Colonic mucosa (tissue), 4 donors: ENCODE measurements at places on chromosomes 3 and 15.

GRCh38 chr15:52303093-52303772 lies 7.6 kb upstream of the MYO5C start:
- H3K27ac ChIP-seq: no peak overlapping the region
- no peaks in the 10 kb centered on the region for H3K36me3 ChIP-seq
- DNase-seq: no peak

GRCh38 chr3:139455855-139456254 lies 20.5 kb downstream of the RBP2 start:
- H3K4me1 ChIP-seq: no peaks in the 10 kb centered on the region
- DNase-seq: no peak
- no peak overlapping the region for H3K4me3 ChIP-seq

- no peaks in the 10 kb centered on the region for H3K36me3 ChIP-seq
- peak; percentile 28 for DNase-seq
- H3K27me3 ChIP-seq: no peaks in the 10 kb centered on the region
- no peaks in the 10 kb centered on the region for H3K4me1 ChIP-seq
These were observed 46.8 kb downstream of the PDHB start for GRCh38 chr3:58386626-58387365.

- no peaks in the 10 kb centered on the region for H3K36me3 ChIP-seq
- DNase-seq: peak; percentile 50
- H3K4me3 ChIP-seq: peak within 1 kb of the TSS; percentile 32
- peaks cover 3% of the 10 kb centered on the region for H3K4me1 ChIP-seq
- H3K27me3 ChIP-seq: peaks cover 42% of the 10 kb centered on the region
These were observed at the start of gene CAMK2N2 for GRCh38 chr3:184261270-184261853. Gene CAMK2N2, minus strand, starts transcription at chr3:184261553. Its CDS starts 268 bp downstream, at chr3:184261285.

- H3K36me3 ChIP-seq: no peaks in the 10 kb centered on the region
- peak overlapping the region; percentile 42 for H3K27ac ChIP-seq
- peak; percentile 54 for DNase-seq
- H3K27me3 ChIP-seq: no peaks in the 10 kb centered on the region
- H3K4me1 ChIP-seq: no peaks in the 10 kb centered on the region
- no peak overlapping the region for H3K4me3 ChIP-seq
These were observed 57.7 kb downstream of the IGF2BP2 start for GRCh38 chr3:185767002-185767688.

GRCh38 chr3:194128202-194128918 lies 7.6 kb upstream of the HES1 start:
- no peaks in the 10 kb centered on the region for H3K27me3 ChIP-seq
- peaks cover 6% of the 10 kb centered on the region for H3K4me1 ChIP-seq
- no peak overlapping the region for H3K4me3 ChIP-seq
- no peak for DNase-seq
- no peaks in the 10 kb centered on the region for H3K36me3 ChIP-seq

DNA sequence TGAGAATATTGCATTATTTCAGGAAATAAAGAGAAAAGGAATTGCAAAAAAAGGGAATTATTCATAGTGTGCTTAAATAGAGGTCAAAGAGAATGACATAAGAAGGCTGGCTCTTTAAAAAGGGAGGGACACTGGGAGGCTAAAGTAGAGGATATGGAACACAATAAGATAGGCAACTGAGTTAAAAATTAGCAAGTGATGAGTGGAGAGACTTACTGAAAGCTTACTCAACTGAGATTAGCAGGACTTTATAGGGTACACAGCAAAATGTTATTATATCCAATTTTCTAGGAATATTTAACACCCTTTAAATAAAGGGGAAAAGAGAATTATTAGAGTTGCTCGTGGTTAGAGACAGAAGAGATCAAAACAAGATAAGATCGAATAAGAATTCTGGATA lies 375.2 kb downstream of the LSAMP start:
- no peak overlapping the region for H3K27ac ChIP-seq
- no peaks in the 10 kb centered on the region for H3K27me3 ChIP-seq
- H3K4me3 ChIP-seq: no peak overlapping the region
- H3K4me1 ChIP-seq: no peaks in the 10 kb centered on the region
- no peaks in the 10 kb centered on the region for H3K36me3 ChIP-seq

- H3K27ac ChIP-seq: peak overlapping the region; percentile 39
- H3K27me3 ChIP-seq: no peaks in the 10 kb centered on the region
- no peaks in the 10 kb centered on the region for H3K36me3 ChIP-seq
- H3K4me3 ChIP-seq: peak overlapping the region; percentile 50
- H3K4me1 ChIP-seq: peaks cover 3% of the 10 kb centered on the region
These were observed 749 bp downstream of the SRGAP3 start for GRCh38 chr3:9248522-9249271.

GRCh38 chr3:84444726-84445521 lies 513.9 kb upstream of the CADM2 start:
- no peak for DNase-seq
- H3K4me1 ChIP-seq: no peaks in the 10 kb centered on the region
- H3K27ac ChIP-seq: no peak overlapping the region
- no peaks in the 10 kb centered on the region for H3K27me3 ChIP-seq

- H3K27ac ChIP-seq: no peak overlapping the region
- H3K4me1 ChIP-seq: no peaks in the 10 kb centered on the region
- H3K27me3 ChIP-seq: no peaks in the 10 kb centered on the region
- H3K36me3 ChIP-seq: no peaks in the 10 kb centered on the region
- H3K4me3 ChIP-seq: no peak overlapping the region
These were observed 856 bp downstream of the NPAP1 start for GRCh38 chr15:24676431-24676830.

GRCh38 chr3:120780977-120781376 lies 38.4 kb downstream of the GTF2E1 start:
- DNase-seq: peak; percentile 21
- H3K4me1 ChIP-seq: no peaks in the 10 kb centered on the region
- no peak overlapping the region for H3K4me3 ChIP-seq

- H3K4me3 ChIP-seq: no peak overlapping the region
- H3K36me3 ChIP-seq: no peaks in the 10 kb centered on the region
- H3K27me3 ChIP-seq: no peaks in the 10 kb centered on the region
- no peak for DNase-seq
- H3K27ac ChIP-seq: no peak overlapping the region
These were observed 21.4 kb upstream of the LEO1 start for GRCh38 chr15:51992953-51993352.

DNA sequence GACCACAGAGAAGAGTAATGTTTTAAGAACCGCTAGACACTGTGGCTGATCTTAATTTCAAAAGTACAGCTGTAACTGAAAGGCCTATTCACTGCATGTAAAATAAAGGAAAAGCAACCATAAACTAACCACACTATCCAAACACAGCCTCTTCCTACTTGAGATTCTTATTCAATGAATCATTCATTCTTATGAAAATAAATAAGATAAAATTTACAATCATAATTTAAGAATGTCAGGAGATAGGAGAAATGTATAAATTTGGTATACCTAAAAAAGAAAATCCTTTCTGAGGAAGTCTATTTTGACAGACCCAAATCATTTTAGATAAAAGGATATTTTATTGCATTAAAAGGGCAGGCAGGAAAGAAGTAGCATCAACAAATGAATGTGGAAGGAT lies 533.5 kb upstream of the ZNF385D start:
- no peak for DNase-seq
- H3K36me3 ChIP-seq: no peaks in the 10 kb centered on the region

DNA sequence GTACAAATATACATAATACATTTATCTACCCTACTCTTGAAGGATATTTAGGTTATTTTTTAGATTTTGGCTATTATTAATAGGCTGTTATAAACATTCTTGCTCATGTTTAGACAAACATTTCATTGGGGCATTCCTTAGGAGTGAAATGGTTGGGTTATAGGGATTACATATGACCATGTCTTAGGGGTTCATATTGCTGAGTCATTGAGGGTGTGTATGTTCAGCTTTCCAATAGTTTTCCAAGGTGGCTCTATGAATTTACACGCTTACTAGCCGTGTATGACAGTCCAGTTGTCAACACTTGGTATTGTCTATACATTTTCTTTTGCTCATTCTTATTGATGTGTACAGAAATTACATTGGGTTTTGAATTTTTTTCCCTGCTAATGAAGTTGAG lies 125.8 kb downstream of the OXSM start:
- DNase-seq: no peak
- no peak overlapping the region for H3K4me3 ChIP-seq
- no peaks in the 10 kb centered on the region for H3K4me1 ChIP-seq
- no peaks in the 10 kb centered on the region for H3K27me3 ChIP-seq
- no peaks in the 10 kb centered on the region for H3K36me3 ChIP-seq
- H3K27ac ChIP-seq: no peak overlapping the region

- H3K27ac ChIP-seq: no peak overlapping the region
- H3K36me3 ChIP-seq: no peaks in the 10 kb centered on the region
These were observed 154.3 kb upstream of the ARPP21 start for GRCh38 chr3:35484929-35485530.

DNA sequence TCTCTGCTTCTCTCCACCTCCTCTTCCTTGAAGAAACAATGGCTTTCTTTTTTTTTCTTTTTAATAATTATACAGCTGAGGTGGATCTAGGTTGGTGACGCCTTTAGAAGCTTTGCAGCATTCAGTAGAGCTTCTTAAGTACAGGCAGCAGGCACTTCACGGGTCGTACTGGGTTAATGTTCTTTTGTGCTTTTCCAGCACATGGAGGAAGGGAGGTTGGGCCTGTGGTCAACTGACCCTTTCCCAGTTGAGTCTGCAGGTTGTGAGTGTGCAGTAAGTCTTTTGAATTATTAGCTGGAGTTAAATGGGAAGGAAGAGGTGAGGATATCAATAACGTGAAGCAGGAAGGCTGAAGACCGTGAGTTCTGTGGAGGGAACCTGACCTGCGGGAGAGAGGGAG lies 7.0 kb downstream of the TRAK1 start:
- no peak overlapping the region for H3K4me3 ChIP-seq
- H3K27ac ChIP-seq: no peak overlapping the region
- H3K36me3 ChIP-seq: no peaks in the 10 kb centered on the region
- H3K4me1 ChIP-seq: no peaks in the 10 kb centered on the region
- H3K27me3 ChIP-seq: no peaks in the 10 kb centered on the region
- no peak for DNase-seq

- no peak overlapping the region for H3K4me3 ChIP-seq
- H3K27ac ChIP-seq: no peak overlapping the region
- no peak for DNase-seq
- peaks cover 8% of the 10 kb centered on the region for H3K4me1 ChIP-seq
- H3K27me3 ChIP-seq: no peaks in the 10 kb centered on the region
- H3K36me3 ChIP-seq: peaks cover 9% of the 10 kb centered on the region
These were observed 4.6 kb downstream of the DPP8 start for GRCh38 chr15:65512807-65513416.

GRCh38 chr3:189961522-189962161 lies 159.1 kb downstream of the P3H2 start:
- H3K27me3 ChIP-seq: no peaks in the 10 kb centered on the region
- H3K27ac ChIP-seq: no peak overlapping the region
- H3K4me1 ChIP-seq: no peaks in the 10 kb centered on the region
- DNase-seq: peak; percentile 82
- no peaks in the 10 kb centered on the region for H3K36me3 ChIP-seq

DNA sequence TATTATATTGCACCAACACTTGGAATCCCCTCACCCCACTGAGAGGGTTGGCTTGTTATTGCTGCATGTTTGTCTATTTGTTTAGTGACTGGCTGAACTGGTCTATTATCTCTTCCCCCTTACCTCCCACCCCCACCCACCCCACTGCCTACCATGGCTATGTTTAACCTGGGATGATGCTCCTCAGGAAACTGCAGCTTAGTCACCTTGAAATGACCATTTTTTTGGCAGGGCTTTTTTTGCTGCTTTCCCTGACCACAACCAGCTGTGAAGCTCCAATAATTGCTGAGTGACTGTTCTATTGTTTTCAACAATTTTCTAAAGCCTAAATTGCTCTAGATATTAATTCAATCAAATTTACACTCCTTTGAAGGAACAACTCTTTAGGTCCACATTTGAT lies 137.9 kb upstream of the CADM2 start:
- DNase-seq: no peak
- H3K36me3 ChIP-seq: no peaks in the 10 kb centered on the region
- no peaks in the 10 kb centered on the region for H3K4me1 ChIP-seq
- no peak overlapping the region for H3K27ac ChIP-seq
- no peak overlapping the region for H3K4me3 ChIP-seq
- no peaks in the 10 kb centered on the region for H3K27me3 ChIP-seq

GRCh38 chr15:58909616-58910015 lies 23.9 kb downstream of the SLTM start:
- peaks cover 4% of the 10 kb centered on the region for H3K36me3 ChIP-seq
- H3K27ac ChIP-seq: no peak overlapping the region
- H3K4me1 ChIP-seq: no peaks in the 10 kb centered on the region

- no peak for DNase-seq
- no peaks in the 10 kb centered on the region for H3K36me3 ChIP-seq
- H3K4me1 ChIP-seq: no peaks in the 10 kb centered on the region
- no peak overlapping the region for H3K27ac ChIP-seq
- H3K27me3 ChIP-seq: no peaks in the 10 kb centered on the region
These were observed 361.4 kb downstream of the CHL1 start for GRCh38 chr3:557972-558371.

DNA sequence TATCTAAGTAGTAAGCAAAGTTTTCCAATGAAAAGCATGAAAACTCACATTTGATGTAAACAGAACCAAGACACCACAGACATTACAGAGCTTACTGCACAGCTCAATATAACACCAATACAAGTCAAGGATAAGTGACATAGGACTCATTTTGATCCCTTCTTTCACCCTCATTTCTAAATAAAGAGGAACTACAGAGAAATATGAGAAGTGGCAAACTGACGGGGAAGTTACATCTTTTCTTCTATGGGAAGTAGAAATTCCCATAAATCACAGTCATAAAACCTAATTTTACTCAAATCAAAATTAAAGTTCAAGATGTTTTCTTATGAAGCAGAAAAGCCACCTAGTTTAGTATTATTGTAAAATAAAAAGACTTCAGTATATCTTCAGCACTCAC lies 3.8 kb downstream of the ATG3 start:
- peaks cover 8% of the 10 kb centered on the region for H3K4me1 ChIP-seq
- H3K27ac ChIP-seq: no peak overlapping the region
- H3K36me3 ChIP-seq: no peaks in the 10 kb centered on the region
- H3K27me3 ChIP-seq: no peaks in the 10 kb centered on the region
- DNase-seq: no peak

DNA sequence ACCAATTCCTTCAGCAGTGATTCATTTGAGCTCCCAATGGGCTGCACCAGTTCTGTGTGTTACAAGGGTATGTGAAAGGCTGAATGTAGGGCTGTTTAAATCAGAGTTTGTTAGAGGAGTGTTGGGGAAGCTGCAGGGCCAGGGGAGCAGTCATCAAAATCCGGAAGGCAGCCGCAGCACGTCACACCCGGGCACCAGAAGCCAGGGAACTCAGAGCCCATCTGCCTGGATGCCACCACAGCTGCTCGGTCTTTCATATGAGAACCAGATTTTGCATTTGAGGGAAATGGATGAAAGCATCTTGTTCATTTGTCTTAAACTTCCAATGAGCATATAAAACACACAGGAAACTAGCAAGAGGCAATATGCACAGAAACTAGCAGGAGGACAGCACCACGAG lies 24.2 kb upstream of the NEO1 start:
- H3K27ac ChIP-seq: no peak overlapping the region
- no peaks in the 10 kb centered on the region for H3K4me1 ChIP-seq
- no peak for DNase-seq

- no peaks in the 10 kb centered on the region for H3K36me3 ChIP-seq
- no peaks in the 10 kb centered on the region for H3K27me3 ChIP-seq
- DNase-seq: peak; percentile 99
- peak overlapping the region; percentile 16 for H3K4me3 ChIP-seq
- no peaks in the 10 kb centered on the region for H3K4me1 ChIP-seq
These were observed 78.6 kb downstream of the ABHD5 start for GRCh38 chr3:43769097-43769884.

- no peak overlapping the region for H3K27ac ChIP-seq
- H3K4me3 ChIP-seq: no peak overlapping the region
- no peaks in the 10 kb centered on the region for H3K4me1 ChIP-seq
- DNase-seq: no peak
- H3K27me3 ChIP-seq: no peaks in the 10 kb centered on the region
These were observed 805.8 kb downstream of the NAALADL2 start for GRCh38 chr3:175664911-175665310.
